ENCODE measurements at places on chromosomes 12 and 14.

DNA sequence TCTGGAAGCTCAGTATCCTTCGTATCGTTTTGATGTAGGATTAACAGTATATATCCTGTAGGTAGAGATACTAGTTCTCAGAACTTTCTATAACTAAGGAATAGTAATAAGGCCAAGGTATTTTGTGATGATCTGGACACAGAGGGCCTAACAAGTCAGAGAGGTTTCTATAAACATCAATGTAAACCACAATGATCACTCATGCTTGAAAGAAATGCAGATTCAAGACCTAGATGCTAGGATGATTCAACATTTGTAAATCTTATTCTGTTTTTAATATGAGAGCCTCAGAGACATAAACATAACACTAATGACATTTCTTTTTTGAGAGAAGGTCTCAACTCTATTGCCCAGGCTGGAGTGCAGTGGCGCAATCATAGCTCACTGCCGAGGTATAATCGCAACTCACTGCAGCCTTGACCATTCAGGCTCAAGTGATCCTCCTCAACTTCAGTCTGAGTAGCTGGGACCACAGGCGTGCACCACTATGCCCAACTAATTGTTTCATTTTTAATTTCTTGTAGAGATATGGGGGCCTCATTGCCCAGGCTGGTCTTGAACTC lies 16.2 kb downstream of the SUPT16H start:
- DNase-seq = no peak

GRCh38 chr14:80940146-80940545 lies 1.4 kb downstream of the CEP128 start:
- DNase-seq = no peak

- DNase-seq = no peak
Measured at GRCh38 chr14:52069307-52070050, 620 bp upstream of the NID2 start.

GRCh38 chr12:24911271-24911791 lies 37.6 kb downstream of the BCAT1 start:
- no peak for DNase-seq

DNA sequence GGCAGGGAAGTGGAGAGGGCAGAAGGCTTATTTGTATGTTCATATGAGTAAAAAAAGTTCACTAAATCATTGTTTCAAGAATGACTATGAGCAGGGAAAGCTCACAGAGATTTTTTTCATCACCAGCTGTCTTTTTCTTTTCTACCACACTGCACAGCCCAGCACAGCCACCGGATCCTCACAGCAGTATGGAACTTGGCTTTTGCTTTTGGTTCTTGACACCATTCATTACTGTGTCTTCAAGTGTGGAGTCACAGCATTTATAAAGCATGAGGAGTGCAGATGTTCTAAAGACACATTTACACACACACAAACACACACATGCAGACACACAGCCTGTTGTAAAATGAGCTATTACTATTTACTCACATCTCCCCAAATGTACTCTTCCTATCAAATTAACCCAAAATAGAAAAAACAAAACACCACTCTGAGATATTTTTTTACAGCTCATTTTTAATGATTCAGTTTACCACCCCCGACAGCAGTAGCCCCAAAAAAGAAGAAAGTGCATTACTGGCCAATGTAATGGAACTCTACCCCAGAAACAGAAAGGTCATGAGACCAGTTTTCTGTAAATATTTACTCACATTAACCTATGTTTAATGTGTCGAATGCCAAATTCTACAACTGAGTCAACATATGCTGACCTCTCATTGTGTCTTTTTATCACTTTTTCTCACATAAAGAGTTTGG lies 60.5 kb downstream of the BTG1 start:
- no peak for DNase-seq

GRCh38 chr12:75308279-75308678 lies 21.8 kb downstream of the CAPS2 start:
- no peak for DNase-seq

- DNase-seq = no peak
Measured at GRCh38 chr12:10113920-10114319, 15.1 kb upstream of the CLEC1A start.

Data from GDM1 (cell line).